ENCODE measurements at places on chromosomes 16 and 17. TPM values are rescaled to one million over a fixed set of nuclear protein-coding genes. Genes with fewer than 3 reads are reported as not detected.

- no peak for DNase-seq
Measured at GRCh38 chr16:25158401-25158800, 46.9 kb downstream of the LCMT1 start.

DNA sequence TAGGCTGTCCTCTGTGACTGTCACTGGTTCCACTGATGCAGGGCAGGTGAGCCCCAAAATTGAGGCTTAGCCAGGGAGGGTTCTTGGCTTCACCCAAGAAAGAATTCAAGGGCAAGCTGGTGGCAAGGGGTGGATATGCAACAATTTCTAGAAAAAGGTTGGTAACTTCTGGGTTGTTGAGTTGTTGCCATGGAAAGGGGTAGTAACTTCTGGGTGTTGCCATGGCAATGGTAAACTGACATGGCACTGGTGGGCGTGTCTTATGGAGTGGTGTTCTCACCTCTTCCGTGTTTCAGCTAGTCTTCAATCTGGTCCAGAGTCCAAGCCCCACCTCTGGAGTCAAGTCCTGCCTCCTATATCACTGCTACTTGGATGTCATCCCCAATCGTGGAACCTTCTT lies 9.5 kb upstream of the GUCY2D start:
- DNase-seq, result no peak

GRCh38 chr17:78664476-78665386 lies 87.5 kb upstream of the DNAH17 start:
- DNase-seq, result no peak

GRCh38 chr17:49076573-49077384 lies 55.8 kb upstream of the B4GALNT2 start:
- DNase-seq, result no peak

DNA sequence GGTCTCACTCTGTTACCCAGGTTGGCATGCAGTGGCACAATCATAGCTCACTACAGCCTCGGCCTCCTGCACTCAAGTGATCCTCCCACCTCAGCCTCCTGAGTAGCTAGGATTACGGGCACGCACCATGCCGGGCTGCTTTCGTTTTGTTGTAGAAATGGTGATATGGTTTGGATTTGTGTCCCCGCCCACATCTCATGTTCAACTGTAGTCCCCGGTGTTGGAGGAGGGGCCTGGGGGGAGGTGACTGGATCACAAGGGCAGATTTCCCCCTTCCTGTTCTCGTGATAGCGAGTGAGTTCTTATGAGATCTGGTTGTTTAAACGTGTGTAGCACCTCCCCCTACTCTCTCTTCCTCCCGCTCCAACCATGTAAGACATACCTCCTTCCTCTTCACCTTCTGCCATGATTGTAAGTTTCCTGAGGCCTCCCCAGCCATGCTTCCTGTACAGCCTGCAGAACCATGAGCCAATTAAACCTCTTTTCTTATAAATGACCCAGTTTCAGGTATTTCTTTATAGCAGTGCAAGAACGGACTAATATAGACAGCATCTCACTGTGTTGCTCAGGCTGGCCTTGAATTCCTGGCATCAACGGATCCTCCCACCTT lies 6.0 kb downstream of the PDZD9 start:
- no peak for DNase-seq

CFAP119 gene
- 24.7 TPM for total RNA-seq
